Bronchial epithelial cell (primary cell): ENCODE measurements at places on chromosomes 2 and 18. TPM values are rescaled to one million over a fixed set of nuclear protein-coding genes. Genes with fewer than 3 reads are reported as not detected.

Gene CD8B
- not detected in 2 replicates for total RNA-seq

Gene NTSR2
- not detected in 2 replicates for total RNA-seq

Gene GREB1
- under 0.01 TPM in 2 replicates for total RNA-seq

Gene FAM228B
- total RNA-seq = 3.2 and 5.0 TPM in 2 replicates

Gene NCKAP5
- total RNA-seq = 0.26 and 1.4 TPM in 2 replicates

Gene CYP1B1
- 5.8 and 36.7 TPM in 2 replicates for total RNA-seq

Gene AOX1
- total RNA-seq = 8.4 and 15.7 TPM in 2 replicates

Gene IL36B
- total RNA-seq = 0.13 TPM in 1 of 2 replicates, not detected in the other

Gene TRIM43
- total RNA-seq = under 0.01 TPM in 1 of 2 replicates, not detected in the other
